Lower leg skin (tissue), 4 donors: ENCODE measurements at places on chromosomes 7 and 10. TPM values are rescaled to one million over a fixed set of nuclear protein-coding genes. Genes with fewer than 3 reads are reported as not detected.

- DNase-seq: no peak
Measured at GRCh38 chr7:82018226-82018625, 248.4 kb upstream of the HGF start.

DNA sequence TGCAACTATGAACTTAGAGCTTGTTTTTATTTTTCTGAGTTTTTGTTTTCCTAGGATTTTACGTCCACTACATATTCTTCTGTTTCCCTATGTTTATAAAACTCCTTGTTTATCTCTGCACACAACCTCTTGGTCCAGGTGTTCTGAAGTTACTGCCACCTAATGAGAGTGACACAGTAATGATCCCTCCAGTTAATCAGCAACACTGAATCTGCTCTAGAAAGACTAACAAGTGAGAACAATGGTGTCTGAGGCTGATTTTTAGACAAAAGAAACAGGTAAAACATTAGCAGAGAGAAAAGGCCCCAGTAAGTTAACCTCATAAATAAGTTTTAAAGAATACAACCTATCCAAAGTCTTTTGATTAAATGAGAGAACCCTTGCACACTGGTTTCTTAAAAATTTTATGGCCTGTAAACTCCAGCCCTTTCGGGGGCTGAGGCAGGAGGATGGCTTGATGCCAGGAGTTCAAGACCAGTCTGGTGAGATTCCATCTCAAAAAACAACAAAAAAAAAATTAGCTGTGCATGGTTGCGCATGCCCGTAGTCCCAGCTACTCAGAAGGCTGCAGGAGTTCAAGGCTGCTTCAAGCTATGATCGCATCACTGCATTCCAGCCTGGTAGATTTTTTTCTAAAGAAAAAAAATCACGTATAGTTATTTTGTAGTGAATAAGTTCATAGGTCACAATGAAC lies 397.6 kb downstream of the MAGI2 start:
- DNase-seq: no peak

Gene PSMC2
- 124 TPM for total RNA-seq

GRCh38 chr10:108662975-108663374 lies 1260.3 kb downstream of the XPNPEP1 start:
- no peak for DNase-seq

GRCh38 chr7:73932364-73932763 lies 71.4 kb downstream of the TMEM270 start:
- no peak for DNase-seq

GRCh38 chr10:73892310-73893030 lies 18.1 kb upstream of the CAMK2G start:
- no peak for DNase-seq

GRCh38 chr10:35594115-35595079 lies 10.7 kb upstream of the GJD4 start:
- no peak for DNase-seq

DNA sequence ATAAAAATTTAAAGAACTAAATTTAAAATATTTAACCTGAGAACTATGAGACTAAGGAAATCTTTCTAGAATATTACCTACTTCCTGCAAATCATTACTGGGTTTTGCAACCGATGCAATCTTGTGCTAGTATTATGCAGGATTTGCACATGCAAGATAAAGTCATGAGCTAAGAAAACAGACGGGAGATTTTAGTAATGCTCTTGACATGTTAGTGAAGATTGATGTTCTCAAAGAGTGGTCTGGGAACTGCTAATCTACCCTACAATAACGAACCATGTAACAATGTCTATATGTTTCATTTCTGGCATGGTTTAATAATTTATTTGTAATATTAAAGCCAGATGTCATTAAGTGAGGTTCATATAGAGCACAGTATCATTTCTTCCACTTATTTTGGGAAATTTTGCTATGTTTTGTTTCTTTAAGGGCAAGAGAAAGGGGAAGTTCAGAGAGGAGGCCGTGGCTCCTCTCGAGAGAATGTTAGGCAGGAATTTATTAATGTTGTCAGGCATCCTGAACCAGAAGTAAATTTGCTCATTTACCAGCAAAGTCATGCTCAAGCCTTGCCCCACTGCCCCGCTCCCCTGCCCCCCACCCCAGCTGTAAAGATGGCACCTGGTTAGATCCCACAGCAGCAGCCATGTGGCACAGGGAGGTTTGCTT lies 22.8 kb downstream of the LRRC17 start:
- DNase-seq: no peak

DNA sequence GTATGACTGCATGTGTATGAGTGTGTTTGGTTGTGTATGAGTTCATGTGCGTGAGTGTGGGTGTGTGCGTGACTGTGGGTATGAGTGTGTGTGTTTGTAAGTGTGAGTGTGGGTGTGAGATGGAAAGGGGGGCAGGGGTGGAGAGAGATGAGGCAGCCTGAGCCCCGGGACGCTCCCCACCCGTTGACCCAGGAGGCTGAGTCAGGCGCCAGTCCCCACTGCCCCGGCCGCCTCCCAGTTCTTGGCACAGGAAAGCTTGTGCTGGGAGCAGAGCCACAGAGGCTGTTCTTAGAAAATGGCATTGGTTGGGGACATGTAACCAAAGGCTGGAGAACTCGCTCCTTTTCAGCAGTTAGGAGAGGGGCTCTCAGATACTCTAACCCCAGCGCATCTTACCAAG lies 27.8 kb upstream of the NUB1 start:
- DNase-seq: peak; percentile 26

Gene ANKRD61
- total RNA-seq: not detected

Gene LOXL4
- 1.8 TPM for total RNA-seq

Gene HPSE2
- 0.57 TPM for total RNA-seq

Gene SFRP4
- total RNA-seq: 0.15 TPM

- DNase-seq: no peak
Measured at GRCh38 chr7:4722308-4722707, 40.2 kb downstream of the FOXK1 start.

GRCh38 chr10:119416855-119417254 lies 125.7 kb downstream of the RGS10 start:
- no peak for DNase-seq

Gene HELLS
- total RNA-seq: 6.0 TPM

GRCh38 chr10:112834751-112835181 lies 115.3 kb upstream of the TCF7L2 start:
- no peak for DNase-seq

GRCh38 chr7:84188786-84189405 lies 5.7 kb downstream of the SEMA3A start:
- no peak for DNase-seq

GRCh38 chr10:92810934-92811532 lies 37.3 kb upstream of the EXOC6 start:
- no peak for DNase-seq

Gene PDK4
- total RNA-seq: 1,017 TPM

DNA sequence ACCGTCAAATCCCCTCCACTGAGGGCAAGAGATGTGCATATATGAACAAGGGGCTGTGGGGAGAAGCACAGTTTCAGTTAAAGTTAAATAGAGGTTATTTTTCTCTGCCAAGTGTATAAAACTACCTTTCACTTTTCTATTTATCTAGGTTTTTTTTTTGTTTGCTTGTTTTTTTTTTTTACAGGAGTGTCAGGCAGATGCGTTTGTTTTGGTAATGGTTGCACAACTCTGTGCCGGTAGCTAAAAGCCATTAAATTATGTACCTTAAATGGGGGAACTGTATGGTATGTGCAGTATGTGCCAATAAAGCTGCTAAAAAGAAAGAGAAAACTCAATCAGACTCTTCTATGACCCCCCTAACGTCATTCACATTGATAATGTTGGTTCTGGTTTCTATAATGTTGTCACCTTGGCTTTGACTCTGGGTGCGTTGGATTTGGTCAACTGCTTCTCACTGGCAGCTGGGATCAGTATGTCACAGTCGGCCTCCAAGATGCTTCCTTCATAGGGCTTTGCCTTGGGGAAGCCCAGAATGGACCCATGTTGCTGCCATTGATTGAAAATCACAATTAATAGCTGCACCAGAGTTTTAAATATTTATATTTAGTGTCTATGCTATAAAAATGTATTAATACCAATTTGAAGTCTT lies 34.2 kb downstream of the GLUD1 start:
- DNase-seq: no peak

- no peak for DNase-seq
Measured at GRCh38 chr10:115706488-115707076, 566.4 kb downstream of the GFRA1 start.

GRCh38 chr7:107113866-107114265 lies 54.9 kb upstream of the HBP1 start:
- DNase-seq: no peak

DNA sequence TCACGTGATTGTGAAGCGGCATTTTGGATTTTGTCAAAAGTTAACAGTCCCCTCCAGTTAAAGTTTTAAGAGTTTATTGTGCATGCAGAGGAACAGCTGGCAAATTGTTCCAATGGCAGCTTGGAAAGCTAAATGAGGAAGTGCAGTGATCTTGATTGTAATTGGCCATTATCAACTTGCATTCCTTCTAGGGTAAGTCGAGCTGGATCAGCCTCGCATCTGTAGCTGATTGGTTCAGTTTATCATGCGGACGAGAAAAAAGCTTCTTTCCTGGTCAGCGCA lies 566 bp downstream of the ZNF789 start:
- DNase-seq: no peak

Gene PIP4K2A
- total RNA-seq: 2.3 TPM

Gene TMEM196
- total RNA-seq: not detected

Gene DNAJC12
- total RNA-seq: 0.49 TPM

- no peak for DNase-seq
Measured at GRCh38 chr10:131668903-131669302, 231.9 kb upstream of the PPP2R2D start.

Gene PRLHR
- total RNA-seq: not detected

DNA sequence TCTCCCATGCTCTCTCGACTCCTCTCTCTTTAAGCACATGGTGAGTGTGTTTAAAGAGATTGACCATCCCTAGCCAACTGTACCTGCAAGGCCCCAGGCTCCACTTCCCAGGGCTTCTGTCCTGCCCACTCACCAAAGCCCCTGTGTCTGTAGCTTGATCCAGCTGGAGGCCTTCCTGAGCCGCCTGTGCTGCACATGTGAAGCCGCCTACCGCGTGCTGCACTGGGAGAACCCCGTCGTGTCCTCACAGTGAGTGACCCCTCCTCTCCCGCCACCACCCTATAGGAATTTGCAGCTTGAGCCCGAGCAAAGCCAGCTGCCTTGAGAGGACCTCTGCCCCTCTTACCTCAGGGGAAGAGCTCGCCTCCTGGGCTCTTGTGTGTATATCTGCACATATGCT lies 11.2 kb downstream of the ZFYVE27 start:
- no peak for DNase-seq

DNA sequence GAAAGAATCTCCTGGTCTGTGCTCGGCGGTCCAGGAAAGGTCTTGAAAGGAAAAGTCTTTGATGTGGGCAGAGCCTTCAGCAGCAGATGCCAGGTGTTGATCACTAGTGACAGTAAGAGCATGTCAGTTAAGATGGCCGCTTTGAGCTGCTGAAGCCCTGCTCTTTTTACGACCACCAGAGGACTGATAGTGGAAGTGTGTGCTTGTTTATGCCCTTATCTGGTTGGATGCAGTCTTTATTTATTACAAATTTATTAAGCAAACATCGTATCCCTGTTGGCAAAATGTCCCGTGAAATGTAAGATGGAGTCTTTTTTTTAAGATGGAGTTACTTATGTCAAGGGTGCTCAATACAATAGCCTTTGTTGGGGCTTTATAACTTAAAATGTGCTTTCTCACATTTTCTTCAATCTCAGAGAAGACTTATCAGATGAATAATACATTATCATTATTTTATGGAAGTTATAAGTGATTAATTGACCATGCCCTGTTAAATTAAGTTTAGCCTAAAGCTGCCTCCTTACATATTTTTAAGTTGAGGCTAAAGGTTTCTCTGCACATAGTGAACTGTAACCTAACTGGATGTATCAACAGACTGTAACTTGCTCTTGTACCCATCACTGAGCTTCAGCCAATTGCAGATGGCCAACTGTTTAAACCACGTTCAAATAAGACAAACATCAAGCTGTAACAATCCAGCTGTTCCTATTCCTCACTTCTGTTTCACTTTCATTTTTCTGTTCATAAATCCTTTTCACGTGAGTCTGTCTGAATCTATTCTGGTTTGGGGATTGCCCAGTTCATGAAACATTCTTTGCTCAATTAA lies 97.4 kb upstream of the PIK3CG start:
- no peak for DNase-seq

Gene XRCC2
- total RNA-seq: 0.88 TPM

- no peak for DNase-seq
Measured at GRCh38 chr10:3777981-3778691, 6.9 kb downstream of the KLF6 start.

Gene GFRA1
- total RNA-seq: 8.8 TPM

- DNase-seq: no peak
Measured at GRCh38 chr10:33777223-33777622, 442.8 kb upstream of the NRP1 start.

Gene LBX1
- not detected for total RNA-seq

- no peak for DNase-seq
Measured at GRCh38 chr10:127148933-127149220, 47.5 kb downstream of the INSYN2A start.

- no peak for DNase-seq
Measured at GRCh38 chr10:83607959-83608745, 531.2 kb upstream of the GHITM start.

DNA sequence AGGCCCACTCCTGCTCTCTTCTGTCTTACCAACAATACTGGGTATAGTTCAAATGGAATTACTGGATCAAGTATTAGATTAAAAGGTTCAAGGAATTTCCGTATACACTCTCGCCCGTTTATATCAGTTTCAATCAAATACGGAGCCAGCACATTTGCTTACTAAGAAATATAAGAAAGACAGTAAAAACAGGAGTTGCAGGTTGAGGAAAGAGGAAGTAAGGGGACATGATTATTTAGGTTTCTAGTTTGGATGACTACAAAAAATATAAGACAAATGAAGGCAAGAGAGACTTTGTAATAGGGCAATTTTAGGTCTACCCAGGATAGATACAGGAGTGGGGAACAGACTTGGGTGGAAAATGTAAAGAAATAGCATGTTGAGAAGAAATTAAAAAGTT lies 109.9 kb upstream of the ABI1 start:
- no peak for DNase-seq

Gene SHH
- total RNA-seq: not detected

DNA sequence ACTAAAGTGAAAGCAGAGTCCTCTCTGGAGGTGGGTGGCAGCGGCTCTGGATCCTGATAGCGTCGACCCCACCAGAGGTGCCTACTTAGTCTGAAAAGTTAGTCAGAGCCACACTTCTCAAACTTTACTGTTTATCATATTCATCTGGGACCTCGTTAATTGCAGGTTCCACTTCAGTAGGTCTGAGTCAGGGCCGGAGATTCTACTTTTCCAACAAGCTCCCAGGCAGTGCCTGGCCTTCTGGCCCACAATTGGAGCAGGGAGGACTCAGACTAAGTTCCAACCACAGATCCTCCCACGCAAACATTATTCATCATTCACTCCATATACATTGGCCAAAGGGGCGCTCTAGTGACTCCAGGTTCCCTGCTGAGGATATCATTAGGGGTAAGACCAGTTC lies 78.1 kb downstream of the VSTM4 start:
- DNase-seq: no peak

GRCh38 chr7:100247152-100247757 lies 27.5 kb downstream of the PVRIG start:
- DNase-seq: no peak

- DNase-seq: no peak
Measured at GRCh38 chr7:65967361-65968155, 14.5 kb downstream of the GUSB start.

GRCh38 chr7:86904949-86905834 lies 154.3 kb downstream of the ELAPOR2 start:
- no peak for DNase-seq

Gene IFIT2
- total RNA-seq: 1.7 TPM
